ENCODE measurements at places on chromosomes 7 and 10.

- no peak for DNase-seq
Observed at GRCh38 chr7:128838109-128838779, 8.0 kb downstream of the FLNC start.

GRCh38 chr7:155979566-155979965, 167.3 kb upstream of the SHH start:
- no peak for DNase-seq

DNA sequence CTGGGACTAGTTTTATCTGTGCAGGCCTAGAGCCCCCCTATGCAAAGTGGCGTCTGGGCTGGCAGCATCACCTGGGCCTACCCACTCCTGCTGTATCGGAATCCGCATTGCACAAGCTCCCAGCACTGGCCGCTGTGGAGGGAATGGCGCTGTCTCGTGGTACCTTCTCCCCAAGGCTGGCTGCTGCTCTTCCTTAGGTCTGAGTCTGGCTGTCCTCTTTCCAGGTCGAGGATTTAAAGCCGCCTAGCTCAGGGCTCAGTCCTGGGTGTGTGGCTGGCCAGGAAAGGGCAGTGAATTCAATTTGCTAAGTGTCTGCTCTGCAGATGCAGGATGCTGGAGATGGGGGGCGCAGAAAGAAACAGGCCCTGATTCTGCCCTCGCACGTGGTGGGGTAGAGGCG, 44.7 kb downstream of the MGMT start:
- DNase-seq: no peak

DNA sequence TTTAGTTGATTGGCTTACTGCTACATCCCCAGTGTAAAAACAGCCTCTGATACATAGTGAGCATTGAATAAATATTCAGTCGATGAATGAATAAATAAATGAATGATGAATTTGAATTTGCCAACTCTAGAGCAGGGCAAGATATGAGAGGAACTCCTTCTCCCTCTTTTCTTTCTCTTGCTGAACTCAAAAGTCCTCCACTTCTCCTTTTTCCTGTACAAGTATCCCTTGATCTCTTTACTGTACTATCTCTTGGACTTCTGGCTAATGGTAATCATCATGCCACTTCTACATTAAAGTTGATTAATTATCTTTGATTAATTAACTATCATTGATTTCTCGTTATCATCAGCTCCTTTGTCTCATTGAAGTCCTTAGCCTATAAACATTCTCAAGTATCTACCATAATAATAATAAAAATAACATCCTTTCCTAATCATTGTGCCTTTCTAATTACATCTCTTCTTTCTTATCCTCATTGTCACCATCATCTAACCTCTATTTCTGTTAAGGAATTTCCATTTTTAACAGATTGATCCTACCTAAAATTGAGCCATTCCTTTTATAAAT, 10.6 kb downstream of the CPED1 start:
- no peak for DNase-seq

- DNase-seq: no peak
Observed at GRCh38 chr7:155007947-155008346, 5.0 kb upstream of the PAXIP1 start.

DNA sequence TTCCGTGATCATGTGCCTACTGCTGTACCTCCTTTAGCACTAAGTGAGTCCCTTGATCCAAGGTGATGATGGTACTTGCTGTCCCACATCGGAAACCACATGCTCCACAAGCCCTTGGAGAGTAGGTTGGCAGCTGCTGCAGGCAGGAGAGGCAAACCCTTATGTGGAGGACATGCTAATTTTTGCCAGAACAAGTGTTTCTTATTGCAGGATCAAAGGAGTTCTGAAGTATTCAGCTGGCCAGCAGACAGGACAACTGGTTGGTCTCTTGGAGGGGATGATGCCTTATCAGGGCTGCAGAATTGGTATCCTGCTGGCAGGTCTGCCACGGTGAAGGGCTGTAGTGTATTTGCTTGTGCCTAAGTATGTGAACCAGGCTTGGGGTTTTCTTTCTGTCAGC, 36.8 kb downstream of the NACAD start:
- DNase-seq: no peak

GRCh38 chr10:118694848-118695247, 59.9 kb downstream of the CACUL1 start:
- no peak for DNase-seq

GRCh38 chr10:84214046-84214572, 11.2 kb downstream of the LRIT2 start:
- DNase-seq: no peak

All from Caki2 (cell line).